ENCODE measurements at places on chromosomes 13 and 19. TPM values are rescaled to one million over a fixed set of nuclear protein-coding genes. Genes with fewer than 3 reads are reported as not detected.
A peak's percentile ranks its signal among the peaks of the same experiment; 100 is the strongest.

Gene CYSLTR2
- total RNA-seq: not detected

- peak; percentile 39 for DNase-seq
- H3K36me3 ChIP-seq: no peaks in the 10 kb centered on the region
- no peaks in the 10 kb centered on the region for H3K27me3 ChIP-seq
- H3K27ac ChIP-seq: peak overlapping the region; percentile 24
- H3K4me1 ChIP-seq: peaks cover 15% of the 10 kb centered on the region
- H3K4me3 ChIP-seq: no peak overlapping the region
These were observed 12.9 kb downstream of the PAK4 start for GRCh38 chr19:39138221-39139211.

DNA sequence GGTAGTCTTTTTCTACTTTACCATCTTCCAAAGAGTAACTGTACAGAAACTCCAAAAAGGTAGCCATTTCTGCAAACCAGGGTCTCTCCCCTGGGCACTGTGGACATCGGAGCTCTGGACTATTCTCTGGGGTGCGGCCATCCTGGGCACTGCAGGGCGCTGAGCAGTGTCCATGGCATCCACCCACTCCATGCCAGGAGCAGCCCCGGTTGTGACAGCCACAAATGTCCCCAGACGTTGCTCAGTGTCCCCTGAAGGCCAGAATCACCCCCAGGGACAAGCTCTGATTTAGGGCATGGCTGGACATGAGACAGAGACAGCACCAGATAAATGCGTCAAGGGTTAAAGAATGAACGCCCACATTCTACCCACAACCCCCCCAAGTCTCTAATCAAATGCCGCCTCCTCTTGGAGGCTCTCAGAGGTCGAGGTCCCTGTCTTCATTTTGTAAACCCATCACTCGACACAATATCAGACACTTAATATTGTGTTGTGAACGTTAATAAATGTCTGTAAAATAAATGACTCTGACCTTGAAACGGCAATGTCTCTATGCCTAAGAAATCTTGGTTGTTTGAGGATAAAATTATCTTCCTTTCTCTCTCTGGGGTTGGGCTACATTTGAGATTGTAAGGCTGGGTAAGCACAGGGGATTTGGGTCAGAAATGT lies 8.9 kb downstream of the GNG7 start:
- H3K36me3 ChIP-seq: no peaks in the 10 kb centered on the region
- H3K4me1 ChIP-seq: no peaks in the 10 kb centered on the region
- no peaks in the 10 kb centered on the region for H3K27me3 ChIP-seq
- DNase-seq: no peak

DNA sequence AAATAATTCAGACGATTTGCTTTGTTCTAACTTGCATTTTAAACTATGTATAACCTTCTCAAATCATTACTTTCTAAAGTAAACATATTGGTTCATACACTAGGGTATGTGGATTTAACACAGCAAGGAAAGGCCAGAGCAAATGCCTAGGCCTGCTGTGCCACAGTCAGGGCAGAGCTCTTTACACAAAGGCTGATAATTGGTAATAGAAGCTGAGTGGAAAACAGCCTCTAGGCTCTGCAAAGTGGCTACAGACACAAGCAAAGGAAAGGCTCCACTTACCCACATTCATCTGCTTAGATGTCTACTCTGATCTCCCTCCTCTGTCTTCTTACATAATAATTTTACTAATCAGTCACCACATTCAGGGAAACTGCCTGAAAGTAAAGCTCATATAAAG lies 382.9 kb downstream of the OLFM4 start:
- H3K4me3 ChIP-seq: no peak overlapping the region
- no peaks in the 10 kb centered on the region for H3K36me3 ChIP-seq
- no peak for DNase-seq
- no peak overlapping the region for H3K27ac ChIP-seq

GRCh38 chr19:55188625-55189024 lies 8.5 kb upstream of the SYT5 start:
- H3K4me3 ChIP-seq: no peak overlapping the region
- no peaks in the 10 kb centered on the region for H3K4me1 ChIP-seq
- no peaks in the 10 kb centered on the region for H3K27me3 ChIP-seq

- H3K36me3 ChIP-seq: no peaks in the 10 kb centered on the region
- H3K4me1 ChIP-seq: no peaks in the 10 kb centered on the region
- no peak overlapping the region for H3K4me3 ChIP-seq
- DNase-seq: peak; percentile 85
- no peaks in the 10 kb centered on the region for H3K27me3 ChIP-seq
These were observed 1244.5 kb downstream of the PCDH9 start for GRCh38 chr13:65985612-65986011.

DNA sequence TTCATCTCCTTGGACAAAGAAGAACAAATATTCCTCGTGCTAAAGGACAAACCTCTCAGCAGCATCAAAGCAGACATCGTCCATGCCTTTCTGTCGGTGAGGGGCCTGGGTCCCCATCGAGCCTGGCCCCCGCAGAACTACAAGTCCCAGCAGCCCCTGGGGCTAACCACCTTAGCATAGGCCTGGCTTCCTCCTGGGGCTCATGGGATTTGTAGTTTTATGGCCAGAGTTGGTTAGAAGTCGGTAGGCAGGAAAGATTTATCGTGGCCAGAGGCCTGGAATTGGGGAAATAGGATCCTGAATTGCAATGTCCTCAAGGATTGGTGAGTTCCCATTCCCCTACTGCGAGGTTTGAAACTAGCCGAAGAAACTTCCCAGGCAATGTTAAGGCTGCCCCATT lies 19.6 kb downstream of the TMEM150B start:
- no peak overlapping the region for H3K27ac ChIP-seq
- no peaks in the 10 kb centered on the region for H3K27me3 ChIP-seq
- H3K4me1 ChIP-seq: no peaks in the 10 kb centered on the region
- DNase-seq: peak; percentile 79
- H3K36me3 ChIP-seq: peaks cover 84% of the 10 kb centered on the region

Gene PRTN3
- total RNA-seq: not detected

GRCh38 chr19:2361246-2362045 lies 1.4 kb downstream of the TMPRSS9 start:
- H3K4me1 ChIP-seq: no peaks in the 10 kb centered on the region
- H3K4me3 ChIP-seq: no peak overlapping the region
- no peaks in the 10 kb centered on the region for H3K36me3 ChIP-seq
- no peak overlapping the region for H3K27ac ChIP-seq

DNA sequence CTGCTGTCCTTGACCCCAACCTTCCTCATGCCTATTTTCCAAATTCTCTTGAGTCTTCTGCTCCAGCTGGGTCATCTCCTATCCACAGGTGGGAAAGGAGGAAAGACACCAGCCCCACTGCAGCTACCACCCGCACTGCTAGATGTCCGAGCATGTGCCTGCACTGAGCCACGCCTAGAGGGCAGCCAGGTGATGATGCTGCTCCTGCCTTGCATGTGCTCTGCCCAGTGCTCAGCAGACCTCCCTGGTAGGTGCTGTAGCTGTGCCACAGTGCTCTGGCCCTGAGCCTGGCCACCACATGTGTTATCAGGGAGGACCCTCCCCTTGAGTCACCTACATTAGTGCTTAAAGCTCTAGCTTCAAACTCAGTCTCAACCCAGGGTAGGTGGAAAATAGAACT lies 6.9 kb upstream of the CYSLTR2 start:
- H3K4me3 ChIP-seq: no peak overlapping the region
- no peaks in the 10 kb centered on the region for H3K27me3 ChIP-seq
- DNase-seq: no peak
- no peak overlapping the region for H3K27ac ChIP-seq
- H3K4me1 ChIP-seq: peaks cover 9% of the 10 kb centered on the region
- no peaks in the 10 kb centered on the region for H3K36me3 ChIP-seq

GRCh38 chr13:44136696-44137268 lies 236.8 kb upstream of the SERP2 start:
- H3K36me3 ChIP-seq: no peaks in the 10 kb centered on the region
- no peak for DNase-seq

DNA sequence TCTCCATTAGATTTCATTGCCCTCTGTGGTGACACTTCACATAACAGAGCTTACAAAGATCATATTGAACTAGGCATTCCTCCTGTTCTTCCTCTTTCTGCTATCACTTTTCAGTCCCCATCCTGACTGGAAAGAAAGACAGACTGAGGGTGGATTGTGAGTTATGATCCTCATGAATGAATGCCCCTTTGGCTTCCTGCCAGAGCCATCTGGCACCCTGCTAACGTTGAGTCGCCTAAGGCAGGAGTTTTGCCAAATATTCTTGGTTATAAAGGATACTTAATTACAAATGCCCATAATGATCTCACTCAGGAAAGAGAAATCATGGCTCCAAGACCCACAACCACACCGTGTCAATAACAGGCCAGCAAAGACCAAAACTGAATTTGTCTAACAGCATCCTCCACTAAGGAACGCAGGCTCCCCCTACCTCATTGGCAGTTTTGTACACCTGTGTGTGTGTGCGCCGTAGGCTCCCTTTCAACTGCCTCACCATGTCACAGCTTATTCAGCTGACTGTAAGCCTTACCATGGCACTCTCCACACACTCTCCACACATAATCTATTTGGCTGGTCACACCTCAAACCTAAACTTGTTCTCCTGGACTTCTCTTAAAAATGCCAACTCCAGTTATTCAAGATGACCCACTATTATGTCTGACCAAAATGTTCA lies 15.5 kb downstream of the ZNF211 start:
- no peak overlapping the region for H3K4me3 ChIP-seq
- DNase-seq: no peak
- H3K4me1 ChIP-seq: no peaks in the 10 kb centered on the region
- no peaks in the 10 kb centered on the region for H3K36me3 ChIP-seq

DNA sequence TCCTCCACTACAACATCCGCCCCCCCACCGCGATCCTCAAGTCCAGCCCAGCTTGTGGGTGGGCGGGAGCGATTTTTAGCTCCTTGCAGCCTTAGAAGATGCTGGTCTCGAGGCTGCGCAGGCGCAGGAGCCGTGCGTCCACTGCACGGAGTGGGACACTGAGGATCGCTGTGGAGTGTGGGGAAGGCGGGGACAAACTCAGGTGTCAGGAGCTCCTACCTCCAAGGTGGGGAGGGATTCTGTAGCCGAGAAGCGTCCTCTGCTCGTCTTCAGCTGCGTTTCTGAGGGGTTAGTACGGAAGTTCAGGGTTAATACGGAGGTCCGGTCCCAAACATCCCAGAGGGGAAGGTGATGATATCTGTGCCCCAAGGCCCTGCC lies at the start of gene RTBDN:
RTBDN (minus strand) TSS at position 14 of the 378 bp plus-strand sequence. CDS start 4,600 bp downstream, outside the sequence.
- peaks cover 79% of the 10 kb centered on the region for H3K27me3 ChIP-seq
- H3K27ac ChIP-seq: no peak within 1 kb of the TSS
- no peak for DNase-seq

- H3K4me3 ChIP-seq: no peak overlapping the region
- DNase-seq: no peak
- H3K27me3 ChIP-seq: no peaks in the 10 kb centered on the region
- H3K4me1 ChIP-seq: no peaks in the 10 kb centered on the region
These were observed 37.4 kb downstream of the GNG7 start for GRCh38 chr19:2665103-2665502.

DNA sequence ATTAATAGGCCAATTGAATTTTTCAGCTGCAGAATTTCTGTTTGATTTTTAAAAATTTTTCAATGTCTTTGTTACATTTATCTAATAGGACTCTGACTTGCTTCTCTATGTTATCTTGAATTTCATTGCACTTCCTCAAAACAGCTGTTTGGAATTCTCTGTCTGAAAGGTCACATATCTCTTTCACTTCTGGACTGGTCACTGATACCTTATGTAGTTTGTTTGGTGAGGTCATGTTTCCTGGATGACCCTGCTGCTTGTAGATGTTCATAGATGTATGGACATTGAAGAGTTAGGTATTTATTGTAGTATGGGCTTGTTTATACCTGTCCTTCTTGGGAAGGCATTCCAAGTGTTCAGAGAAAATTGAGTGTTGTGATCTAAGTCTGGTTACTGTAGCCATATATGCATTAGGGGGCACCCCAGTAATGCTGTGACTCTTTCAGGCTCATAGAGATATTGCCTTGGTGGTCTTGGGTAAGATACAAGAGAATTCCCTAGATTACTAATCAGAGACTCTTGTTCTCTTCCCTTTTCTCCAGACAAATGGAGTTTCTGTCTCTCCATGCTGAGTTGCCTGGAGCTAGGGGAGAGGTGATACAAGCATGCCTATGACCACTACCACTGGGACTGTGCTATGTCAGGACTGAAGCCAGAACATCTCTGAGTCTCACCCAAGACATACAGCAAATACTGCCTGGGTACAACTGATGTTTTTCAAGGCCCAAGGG lies 27.8 kb downstream of the RFC3 start:
- H3K4me1 ChIP-seq: no peaks in the 10 kb centered on the region
- no peak overlapping the region for H3K27ac ChIP-seq
- H3K27me3 ChIP-seq: no peaks in the 10 kb centered on the region
- DNase-seq: no peak
- peaks cover 44% of the 10 kb centered on the region for H3K36me3 ChIP-seq

Gene MEIOSIN
- total RNA-seq: not detected

DNA sequence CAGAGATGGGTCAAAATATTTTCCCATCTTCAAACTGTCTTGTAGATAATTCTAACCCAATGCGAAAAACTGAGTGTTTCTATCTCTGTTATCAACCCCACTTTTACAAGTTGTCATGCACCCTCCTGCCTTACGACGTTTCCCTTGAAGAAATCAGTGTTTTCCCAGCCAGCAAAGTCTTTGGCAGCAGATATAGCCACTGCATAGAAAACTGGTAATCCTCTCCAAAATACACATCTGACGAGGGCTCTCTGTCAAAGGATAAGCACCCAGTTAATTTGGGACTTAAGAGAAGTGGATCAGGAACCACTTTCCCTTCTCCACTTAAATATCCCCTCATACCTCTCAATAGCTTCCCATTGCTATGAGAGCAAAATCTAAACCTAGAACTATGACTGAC lies 351.9 kb upstream of the MIR17HG start:
- H3K4me1 ChIP-seq: no peaks in the 10 kb centered on the region
- H3K27me3 ChIP-seq: peaks cover 45% of the 10 kb centered on the region
- no peak for DNase-seq
- H3K36me3 ChIP-seq: no peaks in the 10 kb centered on the region
- no peak overlapping the region for H3K27ac ChIP-seq

Gene RXFP2
- total RNA-seq: not detected

GRCh38 chr19:16112778-16113177 lies 1.1 kb downstream of the RAB8A start:
- H3K4me1 ChIP-seq: peaks cover 4% of the 10 kb centered on the region
- peaks cover 18% of the 10 kb centered on the region for H3K36me3 ChIP-seq

GRCh38 chr19:45506989-45507871 lies at the start of gene VASP:
Gene VASP, plus strand, starts transcription at chr19:45507479. Its CDS starts 293 bp downstream, at chr19:45507772.
- H3K4me1 ChIP-seq: peaks cover 5% of the 10 kb centered on the region
- DNase-seq: peak; percentile 97
- no peaks in the 10 kb centered on the region for H3K27me3 ChIP-seq
- peak within 1 kb of the TSS; percentile 99 for H3K4me3 ChIP-seq
- H3K27ac ChIP-seq: peak within 1 kb of the TSS; percentile 32

- no peak overlapping the region for H3K4me3 ChIP-seq
- no peaks in the 10 kb centered on the region for H3K27me3 ChIP-seq
- peaks cover 77% of the 10 kb centered on the region for H3K36me3 ChIP-seq
These were observed 12.1 kb downstream of the WTIP start for GRCh38 chr19:34493649-34494044.

DNA sequence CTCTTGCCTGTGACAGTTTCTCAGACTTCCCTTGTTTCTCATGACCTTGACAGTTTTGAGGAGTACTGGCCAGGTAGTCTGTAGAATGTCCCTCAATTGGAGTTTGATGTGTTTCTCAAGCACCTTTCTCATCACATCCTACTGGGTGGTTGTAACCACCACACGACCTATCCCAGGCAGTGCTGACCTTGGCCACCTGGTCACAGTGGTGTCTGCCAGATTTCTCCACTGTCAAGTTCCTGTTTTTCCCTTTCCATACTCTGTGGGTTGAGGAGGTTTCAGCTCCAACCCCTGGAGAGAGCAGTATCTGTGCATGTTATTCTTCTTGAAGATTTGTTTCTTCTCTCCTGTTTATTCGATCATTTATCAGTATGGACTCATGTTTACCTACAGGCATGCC lies 8.4 kb upstream of the UPF3A start:
- H3K27ac ChIP-seq: no peak overlapping the region
- H3K4me3 ChIP-seq: no peak overlapping the region
- H3K36me3 ChIP-seq: peaks cover 72% of the 10 kb centered on the region
- DNase-seq: no peak
- peaks cover 4% of the 10 kb centered on the region for H3K4me1 ChIP-seq
- no peaks in the 10 kb centered on the region for H3K27me3 ChIP-seq

Gene CYP2F1
- not detected for total RNA-seq
